Activated CD4-positive, alpha-beta T cell treated with anti-CD3 and anti-CD28 coated beads, Interleukin-2, amount 50 U/mL, for 4 hours (primary cell): ENCODE measurements at places on chromosomes 16 and 17.

DNA sequence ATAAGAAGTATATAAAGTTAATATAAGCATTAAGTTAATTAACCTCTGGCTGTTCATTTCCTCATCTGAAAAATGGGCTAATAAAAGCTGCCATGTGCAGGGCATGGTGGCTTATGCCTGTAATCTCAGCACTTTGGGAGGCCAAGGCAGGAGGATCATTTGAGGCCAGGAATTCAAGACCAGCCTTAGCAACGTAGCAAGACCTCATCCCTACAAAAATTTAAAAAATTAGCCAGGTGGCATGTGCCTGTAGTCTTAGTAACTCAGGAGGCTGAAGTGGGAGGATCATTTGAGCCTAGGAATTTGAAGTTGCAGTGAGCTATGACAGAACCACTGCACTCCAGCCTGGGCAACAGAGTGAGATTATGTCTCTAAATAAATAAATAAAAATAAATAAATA, 40.6 kb upstream of the MMD start:
- no peak for DNase-seq

DNA sequence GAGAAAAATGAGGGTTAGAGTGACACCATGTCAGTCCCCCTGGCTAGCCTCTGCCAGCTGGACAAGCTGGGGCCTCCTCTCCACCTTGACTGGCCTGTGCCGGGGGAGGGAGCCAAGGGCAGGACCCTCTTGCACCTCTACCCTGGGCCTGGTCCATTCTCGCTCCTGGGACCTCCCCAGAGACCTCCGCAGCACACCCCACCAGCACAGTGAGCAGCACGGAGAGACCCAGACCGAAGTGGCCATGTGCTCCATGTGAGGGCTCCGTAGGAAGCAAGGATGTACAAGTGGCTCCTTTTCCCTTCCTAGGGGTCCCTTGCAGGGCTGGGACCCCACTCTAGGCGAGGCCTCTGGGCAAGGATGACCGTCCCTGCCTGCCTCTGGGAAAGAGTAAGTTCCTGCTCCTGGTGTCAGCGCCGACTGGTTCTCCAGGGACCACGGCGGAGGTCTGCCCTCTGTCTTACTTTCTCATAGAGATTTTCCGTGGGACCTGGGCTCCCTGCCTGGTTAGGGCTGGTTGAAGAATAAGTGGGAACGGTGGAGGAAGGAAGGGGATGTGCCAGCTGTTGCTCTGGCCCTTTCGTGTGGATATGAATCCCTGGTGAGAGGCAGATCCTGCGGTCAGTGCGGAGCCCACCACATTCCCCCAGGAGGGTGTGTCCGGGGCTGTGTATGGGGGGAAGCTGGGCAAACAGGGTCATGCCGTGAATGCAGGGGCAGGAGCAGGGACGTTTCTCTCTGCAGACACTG, 124.2 kb downstream of the METRNL start:
- no peak for DNase-seq

DNA sequence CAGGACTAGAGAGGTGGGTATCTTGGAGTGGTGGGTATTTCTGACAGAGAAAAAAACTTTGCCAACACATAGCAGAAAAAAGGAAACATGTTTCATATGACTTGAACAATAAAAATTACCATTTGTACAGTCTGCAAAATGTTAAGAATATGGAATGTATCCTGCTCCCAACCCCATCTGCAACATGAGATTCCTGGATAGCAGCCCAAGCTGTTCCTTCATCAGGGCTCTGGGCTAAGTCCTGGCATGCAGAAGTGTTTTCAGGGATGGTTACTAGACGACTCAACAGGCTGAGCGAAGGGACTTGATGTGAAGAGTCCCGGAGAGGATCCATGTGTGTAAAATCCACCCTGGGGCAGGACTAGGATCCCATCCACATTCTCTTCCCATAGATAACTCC, 121.0 kb upstream of the IRX3 start:
- no peak for DNase-seq

DNA sequence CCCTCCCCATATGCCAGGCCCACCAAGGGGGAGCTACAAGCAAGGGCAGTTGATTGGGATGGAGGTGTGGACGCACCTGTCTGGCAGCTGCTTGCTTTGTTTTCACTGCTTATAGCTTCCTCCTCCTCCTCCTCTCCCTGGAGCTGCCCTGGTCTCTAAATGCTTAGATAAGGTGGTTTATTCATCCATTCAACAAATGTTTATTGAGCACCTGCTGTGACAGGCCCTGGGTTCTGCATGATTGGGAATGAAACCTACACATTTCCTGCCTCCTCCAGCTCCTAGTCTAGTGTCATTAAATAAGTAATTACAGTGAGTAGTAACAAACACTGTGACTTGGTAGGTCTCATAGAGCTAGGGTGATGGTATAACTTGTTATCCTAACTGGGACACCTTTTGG, 17.4 kb upstream of the MAP3K14 start:
- DNase-seq: no peak

- peak; percentile 68 for DNase-seq
Observed at GRCh38 chr17:7650509-7651096, at the start of gene ATP1B2. TSS of gene ATP1B2 (plus strand) at chr17:7650926. CDS start at chr17:7651519, 593 bp downstream.

- DNase-seq: no peak
Observed at GRCh38 chr17:16371742-16372141, 9.1 kb upstream of the UBB start.

DNA sequence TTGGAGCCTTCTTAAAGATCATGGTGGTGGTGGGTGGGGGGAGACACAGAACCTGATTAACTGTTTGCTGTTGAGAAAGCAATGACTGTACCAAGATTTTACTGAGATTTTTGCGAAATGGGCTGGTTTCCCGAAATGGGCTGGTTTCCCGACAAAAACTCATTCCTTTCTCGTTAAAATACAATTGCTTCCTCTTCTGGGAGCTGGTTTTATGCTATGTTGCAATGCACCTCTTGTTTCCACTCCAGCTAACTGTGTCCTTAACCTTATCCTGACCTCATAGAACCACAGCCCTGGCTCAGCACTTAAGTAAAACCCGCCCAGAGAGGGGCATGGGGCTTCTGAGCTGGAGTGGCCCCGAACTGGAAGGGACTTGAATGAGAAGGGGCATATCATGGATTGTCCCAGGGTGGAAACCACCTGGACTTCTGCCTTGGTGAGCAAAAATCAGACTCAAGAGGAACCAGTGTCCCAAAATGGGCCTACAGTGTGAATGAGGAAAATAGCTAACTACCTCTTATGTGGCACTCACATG, 20.9 kb downstream of the FAM20A start:
- no peak for DNase-seq

DNA sequence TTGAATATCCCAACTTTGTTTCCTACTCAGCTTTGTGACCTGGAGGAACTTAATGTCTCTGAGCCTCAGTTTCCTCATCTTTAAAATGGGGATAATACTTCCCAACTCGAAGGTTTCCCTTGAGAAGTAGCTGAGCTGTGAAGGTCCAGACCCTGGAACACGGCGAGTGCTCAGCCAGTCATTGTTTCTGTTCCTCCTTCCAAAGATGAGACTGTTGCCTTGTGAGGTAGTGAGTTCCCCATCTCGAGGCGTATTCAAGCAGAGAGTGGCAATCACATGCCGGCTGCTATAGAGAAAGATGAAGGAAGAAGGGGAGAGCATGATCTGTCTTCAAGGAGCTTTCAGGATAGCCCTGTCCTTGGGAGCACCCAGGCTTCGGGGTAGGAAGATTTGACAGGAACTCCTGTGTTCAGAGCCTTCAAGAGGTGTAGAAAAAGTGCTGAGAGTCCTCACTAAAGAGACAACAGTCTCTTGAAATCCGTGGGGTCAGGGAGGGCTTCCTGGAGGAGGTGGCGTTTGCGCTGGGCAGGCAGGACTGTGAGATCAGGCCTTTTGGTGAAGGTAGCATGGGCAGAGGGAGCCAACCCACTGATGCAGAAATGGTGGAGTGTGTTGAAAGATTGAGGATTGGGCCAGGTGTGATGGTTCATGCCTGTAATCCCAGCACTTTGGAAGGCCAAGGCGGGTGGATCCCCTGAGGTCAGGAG, 27.2 kb downstream of the SPNS2 start:
- DNase-seq: no peak
